ENCODE measurements at places on chromosomes 5 and 9. TPM values are rescaled to one million over a fixed set of nuclear protein-coding genes. Genes with fewer than 3 reads are reported as not detected.

Gene LOX
- 0.84 TPM for total RNA-seq

Gene SV2C
- under 0.01 TPM for total RNA-seq

DNA sequence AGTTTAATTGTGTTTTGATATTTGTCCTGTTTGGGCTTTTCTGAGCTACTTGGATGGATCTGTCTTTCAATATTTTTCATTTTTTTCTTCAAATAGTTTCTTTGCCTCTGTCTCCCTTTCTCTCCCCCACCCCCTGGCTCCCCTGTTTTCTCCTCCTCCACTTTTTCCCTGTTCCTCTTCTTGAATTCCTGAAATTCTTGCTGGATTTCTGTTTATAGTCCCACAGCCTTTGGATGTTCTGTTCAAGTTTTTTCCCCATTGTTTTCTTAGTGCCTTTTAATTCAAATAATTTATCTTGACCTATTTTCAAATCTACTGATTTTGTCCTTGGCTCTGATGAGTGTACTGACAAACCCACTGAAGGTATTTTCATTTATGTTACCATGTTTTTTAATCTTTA, 113.0 kb downstream of the VPS13A start:
- no peak for DNase-seq

DNA sequence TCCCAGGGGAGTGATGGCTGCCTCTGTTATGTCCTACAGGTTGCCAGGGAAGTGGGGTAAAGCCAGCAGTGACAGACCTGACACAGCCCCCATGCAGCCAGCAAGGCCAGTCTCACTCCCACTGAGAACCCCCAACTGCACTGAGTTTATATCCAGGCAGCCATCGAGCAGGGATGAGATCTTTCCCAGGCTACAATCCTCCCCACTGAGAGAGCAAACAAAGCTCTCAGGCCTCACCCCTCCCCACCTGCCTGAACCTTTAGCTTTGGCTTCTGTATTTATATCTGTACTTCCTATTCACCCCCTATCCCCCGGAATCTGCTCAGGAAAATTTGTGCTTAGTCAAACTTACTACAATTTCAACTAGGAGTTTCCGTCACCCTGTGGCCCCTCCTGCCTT, 284.1 kb downstream of the FAM170A start:
- DNase-seq, result no peak

DNA sequence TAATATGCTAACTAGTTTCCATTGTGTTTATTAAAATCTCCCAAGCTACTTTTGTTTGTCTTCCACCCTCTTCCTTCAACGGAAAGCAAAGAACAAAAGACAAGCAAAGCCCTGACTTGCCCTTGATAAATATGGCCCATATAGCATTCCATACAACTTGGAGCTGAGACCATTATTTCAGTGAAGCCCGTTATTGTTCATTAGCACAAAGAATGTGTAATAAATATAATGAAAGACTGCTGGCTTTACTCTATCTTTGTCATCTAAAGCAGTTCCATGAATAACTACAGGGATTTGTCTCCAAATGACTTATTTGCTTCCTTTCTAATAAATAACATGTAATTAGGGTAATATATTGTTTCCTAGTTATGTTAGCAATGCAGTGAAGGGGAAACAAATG, 270.7 kb upstream of the TLE4 start:
- DNase-seq, result no peak

Measured in liver (tissue), 10 donors.